ENCODE measurements at places on chromosomes 7 and 10.

DNA sequence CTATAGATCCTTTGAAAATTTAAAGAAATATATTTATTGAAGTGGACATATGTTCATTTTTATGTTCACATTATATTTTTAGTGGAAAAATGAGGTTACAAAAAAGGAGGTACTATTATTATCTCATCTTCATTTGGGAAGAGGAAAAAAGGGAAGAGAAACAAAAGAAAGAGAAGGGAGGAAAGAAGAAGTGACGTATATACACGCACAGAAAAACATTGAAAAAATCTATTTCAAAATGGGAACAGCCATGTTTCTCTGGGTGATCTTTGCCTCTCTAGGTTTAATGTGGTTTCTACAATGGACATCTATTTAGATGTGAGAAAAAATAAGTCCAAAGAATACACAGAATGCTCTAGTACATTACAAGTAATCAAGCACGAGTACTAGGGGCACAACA is 14.8 kb downstream of the ANK3 start:
- DNase-seq = no peak

DNA sequence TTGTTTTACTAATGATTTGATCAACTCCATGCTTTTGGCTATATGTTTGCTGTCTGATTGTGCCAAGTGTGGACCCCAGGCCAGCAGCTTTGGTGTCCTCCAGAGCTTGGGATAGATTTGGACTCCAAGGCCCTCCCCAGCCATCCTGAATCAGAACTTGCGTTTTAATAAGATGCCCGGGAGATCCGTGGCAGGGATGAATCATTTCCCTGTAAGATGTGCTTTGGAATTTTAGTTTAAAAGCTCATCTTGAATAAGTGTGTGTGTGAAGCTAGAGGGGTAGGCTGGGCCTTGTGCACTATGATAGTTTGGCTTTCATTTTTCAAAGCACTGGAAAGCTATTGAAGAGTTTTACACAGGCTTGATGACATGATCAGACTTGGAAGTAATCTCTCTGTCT is 66.2 kb upstream of the SDK1 start:
- no peak for DNase-seq

DNA sequence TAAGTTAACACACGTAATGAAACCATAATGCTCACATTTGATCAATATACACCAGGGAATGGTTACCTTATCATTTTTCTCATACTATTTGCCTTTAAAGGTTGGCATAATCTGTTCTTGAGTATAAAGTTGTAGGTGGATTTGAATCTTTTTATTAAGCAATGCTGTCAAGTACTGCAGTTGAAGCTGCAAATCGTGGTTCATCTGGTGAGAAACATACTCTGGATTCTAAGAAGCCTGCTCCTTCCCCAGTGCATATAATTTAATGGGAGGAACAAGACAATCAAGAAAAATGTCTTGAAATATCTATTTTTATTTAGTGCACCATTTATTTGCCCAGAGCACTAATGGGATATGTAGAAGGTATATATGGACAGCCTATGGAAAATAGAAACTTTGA is 68.7 kb upstream of the DLX6 start:
- no peak for DNase-seq

DNA sequence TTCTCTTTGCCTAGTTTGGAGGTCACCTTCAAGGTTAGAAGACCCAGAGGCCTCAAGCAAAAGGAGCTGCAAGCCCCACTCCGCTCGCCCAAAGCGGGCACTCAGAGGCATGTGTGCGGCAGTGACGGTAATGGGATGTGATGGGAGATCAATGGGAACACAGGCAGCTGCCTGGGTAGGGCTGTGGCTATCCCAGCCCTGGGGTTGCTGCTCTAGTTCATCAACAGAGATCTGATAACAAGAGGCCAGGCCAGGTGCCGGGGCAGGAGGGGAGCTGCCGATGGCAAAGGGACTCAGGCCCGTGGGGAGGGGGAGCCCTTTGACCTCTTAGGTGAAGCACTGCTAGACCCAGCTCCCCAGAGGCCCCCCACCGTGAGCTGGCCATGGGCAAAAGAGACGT is 52.0 kb upstream of the GNA12 start:
- DNase-seq = no peak

DNA sequence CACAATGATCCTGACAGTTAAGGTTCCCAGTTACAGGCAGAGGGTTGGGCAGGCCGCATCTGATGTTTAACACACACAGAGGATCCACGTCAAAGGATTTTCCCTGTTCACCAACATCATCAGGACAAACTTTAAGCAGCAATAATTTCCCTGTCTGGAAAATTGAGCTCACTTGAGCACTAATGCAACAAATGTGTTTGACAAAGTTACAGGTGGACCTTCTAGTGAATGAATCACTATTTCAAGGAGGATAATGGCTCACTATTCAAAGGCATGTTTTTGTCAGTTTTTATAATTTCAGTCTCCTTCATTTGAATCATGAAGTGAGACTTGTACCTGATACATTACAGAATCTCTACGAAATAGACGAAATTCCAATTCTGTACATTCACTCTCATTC is 127.3 kb downstream of the DIP2C start:
- DNase-seq = no peak

DNA sequence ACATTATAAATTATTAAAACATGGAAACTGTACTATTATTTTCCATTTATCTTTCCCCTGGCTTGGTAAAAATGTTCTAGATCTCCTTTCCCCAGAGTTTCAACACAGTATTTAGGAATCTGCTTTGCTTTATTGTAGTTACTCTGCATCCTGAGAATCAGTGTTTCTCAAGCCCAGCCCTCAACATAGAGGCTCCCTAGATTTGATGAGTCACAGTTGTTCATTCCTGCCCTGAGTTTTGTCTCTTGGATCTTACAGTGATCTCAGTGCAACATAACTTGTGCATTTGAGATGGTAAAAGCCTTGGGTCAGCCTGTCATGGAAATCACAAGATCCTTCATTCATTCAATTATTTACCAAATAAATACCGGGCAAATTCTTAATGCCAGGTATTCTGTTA is 63.0 kb downstream of the VAX1 start:
- DNase-seq = peak; percentile 9

DNA sequence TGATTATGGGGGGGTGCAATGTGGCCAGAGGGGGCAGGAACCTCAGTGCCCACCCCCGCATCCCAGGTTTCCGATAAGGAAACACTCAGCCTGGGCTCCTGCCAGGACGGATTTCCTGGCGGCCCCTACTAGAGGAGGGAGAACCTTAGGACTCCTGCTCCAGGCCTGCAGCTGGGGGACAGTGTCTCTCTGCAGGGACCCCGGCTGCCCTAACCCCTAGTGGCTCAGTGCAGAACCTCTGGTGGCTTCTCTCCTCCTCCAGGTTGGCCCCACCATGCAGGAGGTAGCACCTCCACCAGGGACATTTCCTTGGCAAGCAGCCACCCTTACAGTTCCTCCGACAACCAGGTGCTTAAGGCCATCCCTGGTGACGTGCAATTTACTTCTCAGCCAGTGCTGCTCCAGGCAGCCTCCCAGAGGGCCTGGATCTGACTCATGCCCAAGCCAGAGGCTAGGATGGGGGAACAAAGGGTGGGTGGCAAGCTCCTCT is 31.9 kb downstream of the SH2B2 start:
- DNase-seq = peak; percentile 32

GRCh38 chr10:61931620-61932332 is 30.3 kb downstream of the ARID5B start:
- DNase-seq = peak; percentile 19

DNA sequence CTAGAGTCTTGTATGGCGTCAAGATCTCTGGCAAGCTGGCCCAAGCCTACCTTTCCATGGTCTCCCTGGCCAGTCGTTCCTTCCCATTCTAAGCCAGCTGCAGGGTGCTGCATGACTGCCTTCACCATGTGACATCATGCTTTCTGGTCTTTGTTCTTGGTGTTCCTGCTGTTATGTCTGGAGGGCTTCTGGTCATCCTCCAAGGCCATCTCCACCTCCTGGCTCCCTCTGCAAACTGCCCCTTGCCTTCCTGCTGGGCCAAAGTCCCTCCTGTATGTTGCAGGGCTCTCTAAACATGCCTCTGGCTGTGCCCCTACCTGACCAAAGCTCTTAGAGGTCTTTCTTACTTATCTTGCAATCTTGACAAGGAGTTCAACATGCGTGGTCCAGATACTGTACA is 44.4 kb upstream of the SHH start:
- DNase-seq = no peak

- DNase-seq = no peak
Measured at GRCh38 chr10:61197057-61197456, 253.1 kb upstream of the RHOBTB1 start.

DNA sequence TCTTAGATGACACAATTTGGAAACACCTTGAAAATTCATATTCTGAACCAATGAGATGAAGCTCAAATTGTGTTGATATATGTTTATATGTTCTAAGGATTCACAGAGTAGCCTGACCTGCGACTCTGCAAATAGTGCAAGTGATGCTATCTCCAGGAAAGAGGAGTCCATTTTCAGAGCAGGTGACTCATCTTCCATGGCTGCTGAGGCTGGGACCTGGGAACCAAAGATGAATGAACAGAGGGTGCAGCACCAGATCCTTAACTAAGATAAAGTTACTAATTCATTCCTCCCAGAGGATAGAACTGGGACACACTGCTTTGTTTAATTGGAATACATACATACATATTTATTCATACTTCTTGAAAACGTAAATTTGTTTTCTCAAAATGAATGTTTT is 240.6 kb upstream of the SEMA3C start:
- no peak for DNase-seq

GRCh38 chr10:48797830-48798229 is 113.2 kb downstream of the WDFY4 start:
- no peak for DNase-seq

DNA sequence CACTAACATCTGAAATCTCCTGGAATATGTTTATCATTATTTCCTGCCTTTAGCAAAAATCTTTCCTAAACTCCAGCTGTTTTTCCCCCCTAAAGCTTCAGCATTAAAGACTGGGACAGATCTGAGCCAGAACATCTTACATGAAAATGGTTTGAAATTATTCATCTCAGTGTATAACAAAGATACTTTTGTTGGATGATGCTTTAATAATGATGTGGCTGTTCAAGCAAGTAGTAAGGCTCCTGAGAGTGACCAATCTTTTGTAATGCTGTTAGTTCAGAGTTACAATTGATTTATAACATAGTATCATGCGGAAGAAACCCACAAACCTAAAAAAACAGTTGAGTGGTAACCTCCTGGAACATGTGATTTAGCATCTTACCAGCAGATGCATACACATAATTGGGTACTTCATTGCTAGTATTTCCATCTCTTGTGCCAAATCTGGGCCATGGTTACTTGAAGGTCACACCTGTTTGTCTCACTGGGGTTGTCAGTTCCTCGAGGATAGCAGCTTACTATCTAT is 1.5 kb downstream of the BZW2 start:
- no peak for DNase-seq

DNA sequence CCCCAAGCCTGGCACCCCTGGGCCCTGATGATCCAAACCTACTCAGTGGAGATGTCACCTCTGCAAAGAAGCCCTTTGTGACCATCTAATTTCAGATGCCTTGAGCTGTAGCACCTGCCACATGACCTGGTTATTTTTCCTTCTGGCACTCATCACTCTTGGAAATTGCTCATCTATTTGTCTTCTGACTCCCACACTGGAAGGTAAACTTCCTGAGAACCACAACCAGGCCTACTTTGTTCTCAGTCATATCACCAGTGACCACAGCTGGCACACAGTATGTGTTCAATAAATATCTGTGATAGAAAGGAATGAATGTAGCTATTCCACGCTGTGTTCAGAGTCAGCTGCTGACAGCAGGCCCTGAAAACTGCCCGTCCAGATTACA is 97.1 kb downstream of the SH3PXD2A start:
- DNase-seq = no peak

- DNase-seq = no peak
Measured at GRCh38 chr7:88072715-88073055, 138.6 kb downstream of the ADAM22 start.

DNA sequence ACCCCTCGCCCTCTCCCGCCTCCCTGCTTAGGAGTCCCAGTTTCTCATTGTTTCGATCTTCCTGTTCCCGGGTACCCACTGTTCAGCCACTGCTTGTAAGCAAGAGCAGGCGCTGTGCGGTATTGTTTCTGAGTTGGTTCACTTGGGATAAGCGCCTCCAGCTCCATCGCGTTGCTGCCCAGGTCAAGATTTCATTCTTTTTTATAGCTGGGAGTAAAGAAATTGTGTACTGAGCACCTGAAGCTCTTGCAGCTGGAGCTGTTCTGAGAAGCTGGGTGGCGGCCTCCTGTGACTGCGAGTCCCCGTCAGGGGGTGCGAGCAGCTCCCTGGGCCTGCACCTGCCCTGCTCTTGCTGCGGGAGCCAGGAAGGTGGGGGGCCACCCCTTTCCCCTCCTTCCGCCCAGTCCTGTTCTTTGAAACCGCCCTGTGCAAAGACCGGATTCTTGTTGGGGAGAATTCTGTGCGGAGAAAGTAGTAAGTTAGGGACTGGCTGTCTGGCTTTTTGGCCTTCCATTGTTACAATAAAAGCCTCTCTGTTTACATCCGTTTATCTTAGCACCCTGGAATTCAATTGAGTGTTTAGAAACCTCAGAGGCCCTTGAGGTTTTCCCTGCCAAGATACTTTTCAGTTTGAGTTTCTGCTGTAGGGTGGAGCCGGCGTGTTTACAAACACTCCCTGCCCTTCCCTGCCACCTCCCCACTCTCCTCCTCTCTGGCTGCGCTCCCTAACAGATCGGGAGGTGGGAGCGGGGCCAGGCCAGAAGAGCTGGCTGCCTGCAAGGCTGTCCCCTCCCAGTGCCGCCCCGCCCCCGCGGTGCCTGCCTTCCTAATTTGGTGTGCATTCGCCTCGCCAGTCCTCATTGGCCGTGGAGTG is 30.8 kb upstream of the AP5Z1 start:
- peak; percentile 100 for DNase-seq

DNA sequence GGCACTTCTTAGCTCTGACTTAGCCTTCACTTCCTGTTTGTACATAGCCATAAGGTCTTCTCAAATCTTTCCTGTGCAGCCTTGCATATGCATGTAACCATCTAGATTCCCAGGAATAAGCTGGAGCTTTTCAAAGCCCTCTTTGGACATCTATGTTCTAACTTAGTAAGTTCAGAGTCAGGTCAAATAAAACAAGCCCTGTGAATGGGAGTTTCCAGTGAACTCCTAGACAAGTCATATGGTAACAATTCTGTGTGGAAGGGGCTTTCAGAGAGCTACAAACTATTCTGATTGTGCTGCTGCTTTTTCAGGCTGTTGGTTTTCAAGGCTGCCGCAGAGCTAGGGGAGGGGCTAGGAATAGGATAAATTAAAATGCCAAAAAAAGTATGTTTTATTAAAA is 208.4 kb upstream of the AKR1E2 start:
- no peak for DNase-seq

GRCh38 chr10:94061026-94061425 is 67.3 kb downstream of the PLCE1 start:
- no peak for DNase-seq

- DNase-seq = no peak
Measured at GRCh38 chr7:8314566-8314965, 52.6 kb upstream of the ICA1 start.

- DNase-seq = no peak
Measured at GRCh38 chr7:50308532-50309385, 4.2 kb downstream of the IKZF1 start.

GRCh38 chr7:81577642-81578340 is 192.1 kb downstream of the HGF start:
- peak; percentile 61 for DNase-seq

Data from cardiac fibroblast (primary cell).